ENCODE measurements at places on chromosomes 2 and 18.

DNA sequence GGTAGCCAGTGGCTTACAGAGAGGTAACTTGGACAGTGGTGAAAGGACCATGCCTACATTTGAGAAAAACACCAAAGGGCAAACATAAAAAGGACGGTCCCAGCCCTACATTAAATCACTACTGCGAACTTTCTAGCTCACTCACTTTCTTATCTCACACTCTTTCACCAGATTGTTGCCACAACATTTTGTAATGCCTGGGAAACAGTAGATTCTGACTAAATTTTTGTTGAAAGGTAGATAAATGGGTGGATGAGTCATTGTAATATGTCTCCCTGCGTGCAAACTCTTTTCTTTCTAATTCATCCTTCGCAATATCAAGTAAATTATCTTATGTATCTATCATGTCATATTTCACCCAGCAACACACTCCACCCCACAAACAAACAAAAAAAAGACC lies 192.2 kb downstream of the IRS1 start:
- DNase-seq, result no peak

DNA sequence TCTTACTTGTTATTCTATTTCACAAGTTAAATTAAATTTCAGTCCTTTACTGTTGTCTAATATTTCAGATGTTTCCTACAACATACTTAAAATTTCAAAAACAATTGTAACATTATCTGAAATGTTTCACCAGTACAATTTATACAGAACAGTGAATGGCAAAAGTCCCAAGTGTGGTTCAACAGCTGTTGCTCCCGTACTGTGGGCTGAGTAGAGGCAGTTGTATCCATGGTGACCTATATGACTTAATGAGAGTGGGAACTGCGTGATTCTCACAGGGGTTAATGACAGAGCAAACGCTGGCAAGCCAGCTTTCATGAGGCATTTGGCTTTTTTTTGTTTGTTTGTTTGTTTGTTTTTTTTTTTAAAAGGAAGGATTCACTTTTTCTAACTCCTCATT lies 5.3 kb upstream of the PLCL1 start:
- no peak for DNase-seq

- DNase-seq, result no peak
These were observed 2.9 kb upstream of the EN1 start for GRCh38 chr2:118850168-118850900.

- no peak for DNase-seq
These were observed 31.9 kb downstream of the KIDINS220 start for GRCh38 chr2:8805278-8806210.

DNA sequence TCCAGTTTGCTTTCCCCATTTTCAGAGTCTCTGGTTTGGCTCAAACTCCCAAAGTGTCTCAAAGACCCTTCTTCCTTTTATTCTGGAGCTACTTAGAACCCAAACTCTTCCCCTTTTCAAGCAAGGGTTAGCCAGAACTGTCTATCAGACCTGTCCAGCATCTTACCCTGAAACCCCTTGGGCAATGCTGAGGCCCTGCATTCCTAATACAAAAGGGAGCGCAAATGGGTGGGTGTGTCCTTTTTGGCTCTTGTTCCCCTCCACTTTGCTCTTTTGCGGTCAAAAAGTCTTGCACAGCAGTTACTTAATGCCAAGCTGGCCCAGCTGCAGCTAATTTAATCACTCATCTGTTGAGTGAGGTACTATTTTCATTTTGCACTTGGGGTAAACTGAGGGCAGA lies 231.2 kb upstream of the FOSL2 start:
- DNase-seq, result no peak

- no peak for DNase-seq
These were observed 2.9 kb upstream of the TNP1 start for GRCh38 chr2:216862628-216863398.

DNA sequence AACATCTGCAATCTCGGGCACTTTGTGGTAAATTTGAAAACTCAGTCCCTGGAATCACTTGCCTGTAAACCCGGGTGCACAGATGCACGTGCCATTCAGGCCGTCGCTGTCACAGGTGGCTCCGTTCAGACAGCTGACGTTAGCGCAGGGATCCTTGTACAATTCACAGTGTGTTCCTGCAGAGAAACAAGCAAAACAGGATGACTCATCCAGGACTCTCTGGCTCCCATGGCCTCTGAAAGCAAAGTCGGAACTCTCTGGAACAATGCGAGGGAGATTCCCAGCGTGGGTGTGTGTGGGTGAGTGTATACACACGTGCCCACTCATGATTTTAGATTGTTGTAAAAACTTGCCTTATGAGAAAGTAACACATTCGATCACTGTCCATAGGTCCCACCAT lies 136.1 kb upstream of the PID1 start:
- peak; percentile 89 for DNase-seq

DNA sequence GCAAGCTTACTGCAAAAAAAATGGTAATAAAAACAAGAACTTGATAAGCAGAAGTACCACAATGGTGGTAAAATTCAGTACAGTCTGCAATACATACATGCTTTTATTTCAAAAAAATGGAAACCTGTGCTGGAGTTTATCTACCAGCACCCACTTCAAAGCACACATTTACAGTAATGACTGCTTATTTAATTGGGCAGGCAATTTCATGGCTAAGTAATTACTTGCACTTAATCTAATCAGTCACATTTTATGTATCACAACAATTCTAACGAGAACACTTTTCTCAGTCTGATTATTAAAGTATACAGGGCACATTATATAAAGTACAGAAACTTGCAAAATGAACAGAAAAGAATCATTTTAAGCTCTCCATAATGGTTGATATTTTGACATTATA lies 5.2 kb downstream of the APCDD1 start:
- no peak for DNase-seq

- no peak for DNase-seq
These were observed 37.3 kb downstream of the KCMF1 start for GRCh38 chr2:85008252-85008651.

DNA sequence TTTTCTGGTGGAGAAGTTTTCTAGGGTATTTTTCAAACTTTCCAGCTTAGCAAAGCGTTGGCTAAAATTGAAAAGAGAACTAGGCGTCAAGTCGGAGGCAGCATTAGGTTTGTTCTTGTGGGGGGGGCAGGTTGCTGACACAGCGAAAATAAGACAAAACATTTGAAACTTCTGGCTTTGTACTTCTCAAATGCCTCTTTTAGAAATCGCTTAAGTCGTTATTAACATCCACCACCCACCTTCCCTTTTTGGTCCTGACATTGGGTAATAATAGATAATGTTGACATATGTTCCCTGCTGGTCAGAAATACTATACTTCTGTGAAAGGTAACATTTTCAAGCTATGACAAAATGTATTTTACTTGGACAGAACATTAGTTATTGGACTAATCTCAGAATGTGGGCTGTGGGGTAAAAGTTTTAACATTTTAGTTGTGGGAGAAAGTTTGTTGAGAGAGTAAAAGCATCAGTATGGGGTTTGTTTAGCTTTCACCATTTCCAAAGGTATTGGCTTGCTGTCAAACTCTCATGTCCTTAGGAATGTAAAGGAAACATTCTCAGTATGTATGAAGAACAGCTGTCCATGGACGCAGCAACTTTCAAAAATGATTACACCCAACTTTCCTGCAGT lies 88.1 kb upstream of the ZEB2 start:
- no peak for DNase-seq

GRCh38 chr2:7572450-7572849 lies 655.2 kb downstream of the RNF144A start:
- DNase-seq, result no peak

- DNase-seq, result no peak
These were observed 93.3 kb downstream of the WDPCP start for GRCh38 chr2:63494968-63495367.
